ENCODE measurements at places on chromosomes 7 and 10.

DNA sequence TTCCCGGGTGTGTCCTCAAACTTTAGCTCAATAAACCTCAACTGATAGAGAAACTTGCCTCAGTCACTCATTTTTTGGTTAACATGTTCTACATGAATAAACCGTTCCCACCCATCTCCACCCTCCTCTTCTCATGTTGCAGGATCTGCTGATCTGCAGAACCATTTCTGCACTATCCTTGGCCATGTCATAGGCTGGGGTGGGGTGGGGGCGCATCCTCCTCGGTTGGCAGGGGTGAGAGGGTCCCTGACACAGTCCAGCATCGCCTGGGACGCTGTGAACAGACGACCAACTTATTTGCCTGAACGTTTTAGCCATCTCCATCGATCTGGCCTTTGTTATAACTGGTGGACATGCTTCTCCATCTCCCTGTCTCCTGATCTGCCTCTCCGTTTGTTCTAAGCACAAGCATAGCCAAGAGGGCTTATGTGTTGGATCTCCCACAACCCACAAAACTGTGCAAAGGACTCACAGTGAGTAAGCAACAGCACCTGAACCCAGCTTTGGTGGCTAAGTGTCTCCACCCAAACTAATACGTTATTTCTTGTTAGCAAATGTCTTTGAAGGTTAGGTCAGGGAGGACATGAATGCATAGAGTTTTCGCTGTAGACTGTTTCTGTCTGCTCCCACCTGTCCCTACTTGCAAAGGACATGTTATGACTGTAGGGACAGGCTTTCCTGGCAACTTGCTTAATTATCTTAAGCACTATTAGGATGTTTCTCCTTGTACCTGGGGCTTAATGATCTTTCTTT lies 51.7 kb downstream of the PRKCQ start:
- DNase-seq = no peak

DNA sequence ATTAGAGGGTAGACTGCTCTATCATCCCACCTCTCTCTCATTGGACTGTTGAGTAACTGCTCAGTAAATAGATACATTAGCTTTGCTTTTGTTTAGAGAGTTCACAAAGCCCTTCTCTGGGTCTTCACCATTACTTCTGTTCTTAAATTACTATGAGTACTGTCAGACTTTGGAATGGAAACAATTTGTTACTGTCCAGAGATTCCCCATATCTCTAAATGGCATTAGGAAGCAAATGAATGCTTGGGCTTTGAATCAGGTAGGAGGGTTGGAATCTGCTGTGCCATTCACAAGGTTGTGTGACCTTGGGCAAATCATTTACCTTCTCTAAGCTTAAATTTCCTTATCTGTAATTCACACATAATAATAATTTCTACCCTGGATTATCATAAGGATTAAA lies 541.0 kb upstream of the FZD8 start:
- DNase-seq = no peak

DNA sequence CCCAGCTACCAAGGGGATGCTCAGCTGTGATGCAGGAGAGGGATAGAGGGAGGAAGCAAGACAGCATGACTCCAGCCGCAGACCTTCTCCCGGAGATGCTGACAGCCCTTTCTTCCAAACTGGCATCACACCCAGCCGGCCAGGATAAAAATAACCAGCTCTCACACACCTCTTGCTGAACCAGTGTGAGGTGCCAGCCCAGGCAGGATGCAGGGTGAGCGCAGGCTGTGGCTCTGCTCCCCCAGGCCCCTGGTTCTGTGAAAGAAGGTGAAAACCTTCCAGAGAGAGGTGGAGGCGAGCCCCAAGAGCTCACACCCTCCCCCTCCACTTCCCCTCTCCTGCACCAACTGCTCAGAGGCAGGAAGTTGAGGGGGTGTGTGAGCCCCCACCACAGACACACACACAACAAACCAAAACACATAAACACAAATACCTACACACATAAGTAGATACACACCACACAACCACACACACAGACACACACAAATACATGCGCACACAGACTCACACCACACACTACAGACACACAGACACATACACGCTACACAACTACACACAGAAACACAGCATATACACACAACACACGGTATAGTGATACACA lies 4.0 kb downstream of the GPR15LG start:
- peak; percentile 30 for DNase-seq

GRCh38 chr10:90917968-90918318 lies 2.9 kb downstream of the ANKRD1 start:
- DNase-seq = no peak

- DNase-seq = no peak
Observed at GRCh38 chr7:156460858-156461627, 179.5 kb upstream of the RNF32 start.

DNA sequence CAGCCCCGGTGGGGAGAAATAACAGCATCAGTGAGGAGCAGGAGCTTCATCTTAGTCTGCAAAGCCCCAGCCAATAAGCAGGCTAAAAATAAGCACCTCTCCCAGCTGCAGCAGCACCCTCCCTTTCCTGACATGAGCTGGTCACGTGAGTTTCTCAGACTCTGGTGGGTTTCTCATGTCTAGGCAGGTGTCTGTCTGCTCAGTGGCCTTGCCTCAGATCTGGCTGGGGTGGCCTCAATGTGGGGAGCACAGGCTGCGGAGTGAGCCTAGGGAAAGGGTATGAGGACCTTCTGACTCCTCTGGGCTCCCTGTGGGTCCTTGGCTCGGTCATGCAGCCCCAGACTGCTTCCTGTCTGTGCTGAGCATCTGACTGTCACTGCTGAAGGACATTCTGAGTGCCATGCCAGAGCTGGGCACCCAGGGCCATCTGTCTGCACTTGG lies 81.6 kb upstream of the LRRC4 start:
- peak; percentile 75 for DNase-seq

GRCh38 chr10:129760003-129760315 lies 204.1 kb downstream of the EBF3 start:
- peak; percentile 87 for DNase-seq

GRCh38 chr10:59060852-59061251 lies 115.6 kb upstream of the PHYHIPL start:
- DNase-seq = no peak

DNA sequence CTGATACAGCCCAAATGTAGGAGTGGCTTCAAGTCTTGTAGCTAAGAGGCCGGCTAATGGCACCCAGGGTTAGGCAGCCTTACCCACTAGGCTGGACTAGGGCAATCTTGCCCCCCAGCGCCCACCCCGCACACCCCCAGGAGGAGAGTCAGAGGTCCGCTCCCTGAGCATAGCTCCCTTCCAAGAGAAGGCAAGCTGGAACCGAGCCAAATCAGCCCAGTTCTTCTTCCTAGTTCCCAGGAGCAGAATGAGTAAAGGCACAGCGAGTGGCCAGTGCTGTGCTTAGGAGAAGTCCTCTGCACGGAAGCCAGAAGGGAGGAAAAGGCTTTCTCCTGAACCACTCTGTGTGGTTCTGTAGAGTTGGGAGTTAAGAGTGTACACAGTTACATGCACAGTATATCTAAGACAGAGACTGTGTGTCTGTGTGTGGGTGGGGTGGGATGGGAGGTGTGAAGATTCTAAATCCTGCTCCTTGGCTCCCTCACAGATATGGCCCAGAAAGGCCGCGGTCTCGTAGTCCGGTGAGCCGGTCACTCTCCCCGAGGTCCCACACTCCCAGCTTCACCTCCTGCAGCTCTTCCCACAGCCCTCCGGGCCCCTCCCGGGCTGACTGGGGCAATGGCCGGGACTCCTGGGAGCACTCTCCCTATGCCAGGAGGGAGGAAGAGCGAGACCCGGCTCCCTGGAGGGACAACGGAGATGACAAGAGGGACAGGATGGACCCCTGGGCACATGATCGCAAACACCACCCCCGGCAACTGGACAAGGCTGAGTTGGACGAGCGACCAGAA lies 59.7 kb upstream of the PDCD4 start:
- no peak for DNase-seq

DNA sequence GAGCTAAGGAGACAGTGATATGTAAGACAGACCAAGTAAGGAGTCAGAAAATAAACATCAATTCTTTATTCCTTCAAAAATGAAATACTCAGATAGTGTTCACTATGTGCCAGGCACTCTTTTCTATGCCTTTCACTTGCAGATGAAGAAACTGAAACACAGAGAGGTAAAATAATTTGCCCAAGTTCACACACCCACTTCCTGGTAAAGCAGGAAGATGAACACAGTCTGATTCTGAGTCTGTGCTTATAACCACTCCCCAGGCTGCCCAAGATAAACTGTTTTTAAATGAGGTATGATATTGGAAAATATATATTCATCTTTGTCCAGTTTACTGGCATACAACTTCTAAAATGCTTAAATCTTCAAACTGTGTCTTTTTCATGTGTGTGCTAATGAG lies 294.4 kb upstream of the NPVF start:
- DNase-seq = no peak

DNA sequence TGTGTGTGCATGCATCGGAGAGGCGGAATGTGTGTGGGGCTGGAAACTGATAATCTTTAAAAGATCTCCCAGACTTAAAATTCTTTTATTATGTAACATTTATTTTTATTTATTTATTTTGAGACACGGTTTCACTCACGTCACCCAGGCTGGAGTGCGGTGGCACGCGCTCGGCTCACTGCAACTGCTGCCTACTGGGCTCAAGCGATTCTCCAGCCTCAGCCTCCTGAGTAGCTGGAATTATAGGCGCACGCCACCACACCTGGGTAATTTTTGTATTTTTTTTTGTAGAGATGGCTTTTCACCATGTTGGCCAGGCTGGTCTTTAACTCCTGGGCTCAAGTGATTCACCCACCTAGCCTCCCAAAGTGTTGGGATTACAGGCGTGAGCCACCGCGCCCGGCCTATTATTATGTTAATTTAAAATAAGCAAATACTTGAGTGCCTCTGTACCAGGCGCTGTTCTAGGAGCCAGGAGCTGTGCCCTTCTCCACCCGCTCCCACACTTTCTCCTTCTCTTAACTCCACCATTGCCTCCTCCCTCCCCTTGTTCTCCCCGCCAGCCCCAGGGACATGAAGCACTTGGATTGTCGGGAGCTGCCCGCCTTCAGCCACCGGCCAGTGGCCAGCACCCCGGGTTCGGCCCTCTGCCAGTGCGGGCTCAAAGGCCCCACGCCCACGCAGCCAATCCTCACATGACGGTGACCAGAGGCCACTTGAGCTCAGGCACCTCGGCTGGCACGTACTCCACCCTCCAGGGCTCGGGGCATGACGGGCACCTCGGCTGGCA lies 163.6 kb downstream of the DNAJB6 start:
- peak; percentile 80 for DNase-seq

DNA sequence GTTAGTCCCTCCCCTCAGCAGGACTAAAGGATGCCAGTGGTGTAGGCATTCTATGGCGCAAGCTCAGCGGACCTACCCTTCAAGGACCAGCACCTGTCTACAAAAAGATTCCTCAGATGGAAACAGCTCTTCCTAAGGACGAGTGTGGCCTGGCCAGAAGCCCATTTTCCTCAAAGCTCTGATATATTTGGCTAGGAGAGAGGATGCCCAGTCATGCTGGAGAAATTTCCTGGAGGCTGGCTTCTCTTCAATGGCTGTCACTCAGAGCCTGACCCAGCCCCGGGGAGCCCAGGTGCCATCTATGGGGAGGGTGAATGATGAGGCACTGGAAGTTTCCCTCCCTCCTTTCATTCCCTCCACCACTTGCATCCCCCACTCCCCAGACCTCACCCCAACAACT lies 111.5 kb downstream of the PLXNA4 start:
- DNase-seq = no peak

GRCh38 chr10:30155401-30155800 lies 96.0 kb upstream of the JCAD start:
- no peak for DNase-seq

GRCh38 chr10:43912469-43912868 lies 263.8 kb upstream of the ZNF32 start:
- no peak for DNase-seq

DNA sequence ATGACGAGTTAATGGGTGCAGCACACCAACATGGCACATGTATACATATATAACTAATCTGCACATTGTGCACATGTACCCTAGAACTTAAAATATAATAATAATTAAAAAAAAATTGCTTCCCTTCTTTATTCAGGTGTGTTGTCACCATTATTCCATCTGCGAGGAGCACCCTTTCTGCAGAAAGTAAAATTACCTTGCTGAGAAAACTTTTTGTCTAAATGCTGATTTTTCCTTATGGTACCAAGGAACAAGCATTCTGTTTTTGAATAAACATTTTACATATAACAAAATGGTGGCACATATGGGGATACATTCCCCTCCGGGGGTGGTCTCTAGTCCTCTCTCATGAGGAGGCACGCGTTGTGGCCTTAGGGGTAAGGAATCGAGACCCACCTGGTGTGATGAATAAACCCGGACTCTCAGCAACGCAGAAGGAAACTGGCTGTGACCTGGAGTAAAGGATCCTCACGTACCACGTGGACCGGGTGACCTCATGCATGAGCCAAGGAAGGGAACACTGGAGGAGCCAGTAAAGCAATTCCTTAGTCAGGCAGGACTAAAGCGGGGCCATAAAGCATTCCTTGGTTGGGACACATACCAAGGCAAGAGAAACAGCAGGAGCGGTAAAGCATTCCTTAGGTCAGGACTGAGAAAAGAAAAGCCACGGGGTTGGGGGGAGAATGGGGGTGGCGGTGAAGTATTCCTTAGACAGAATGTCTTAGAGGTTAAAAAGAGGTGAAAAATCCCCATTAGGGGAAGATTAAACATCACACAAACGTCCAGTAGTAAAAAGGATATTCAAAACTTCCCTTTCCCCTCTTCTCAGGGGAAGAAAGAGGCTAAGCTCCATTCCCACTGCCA lies 20.8 kb upstream of the OPTN start:
- DNase-seq = no peak

- DNase-seq = peak; percentile 86
Observed at GRCh38 chr7:140017543-140017942, 45.2 kb downstream of the PARP12 start.

DNA sequence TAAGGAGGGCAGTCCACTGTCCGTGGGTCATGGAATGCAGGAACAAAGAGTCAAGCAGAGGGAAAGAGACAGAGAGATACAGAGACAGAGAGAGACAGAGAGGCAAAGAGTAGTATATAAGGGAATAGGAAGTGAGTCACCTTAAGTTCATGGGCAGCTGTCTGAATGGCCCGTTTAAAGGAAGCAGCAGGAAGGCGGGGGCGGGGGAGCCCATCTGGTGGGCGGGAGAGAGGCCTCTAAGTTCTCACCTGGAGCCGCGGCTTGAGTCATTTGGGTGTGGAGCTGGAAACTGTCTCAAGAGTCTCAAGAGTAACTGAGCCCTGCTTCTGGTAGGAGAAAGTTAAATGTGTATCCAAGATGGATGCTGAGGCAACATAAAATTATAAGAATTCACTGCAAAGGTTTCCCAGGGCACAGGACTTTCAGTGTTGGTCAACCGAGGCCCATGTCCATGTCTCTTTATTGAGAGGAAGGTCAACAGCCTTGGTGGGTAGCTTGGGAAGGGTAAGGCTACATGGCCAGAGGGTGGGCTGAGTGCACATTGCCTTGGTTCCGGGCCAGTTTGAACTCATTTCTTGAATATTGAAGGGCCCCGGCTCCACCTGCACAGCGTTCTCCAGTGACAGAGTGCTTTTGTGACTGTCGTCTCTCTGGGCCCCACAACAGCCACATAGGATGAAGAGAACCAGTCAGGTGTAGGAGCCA lies 85.5 kb upstream of the CACUL1 start:
- DNase-seq = no peak

All from mesenteric fat pad (tissue), 1 donor.